ENCODE measurements at places on chromosomes 11 and 22.

- no peak for DNase-seq
These were observed 14.3 kb upstream of the ANKK1 start for GRCh38 chr11:113373306-113373705.

GRCh38 chr22:27318516-27318915 lies 483.0 kb downstream of the MN1 start:
- DNase-seq, result no peak

DNA sequence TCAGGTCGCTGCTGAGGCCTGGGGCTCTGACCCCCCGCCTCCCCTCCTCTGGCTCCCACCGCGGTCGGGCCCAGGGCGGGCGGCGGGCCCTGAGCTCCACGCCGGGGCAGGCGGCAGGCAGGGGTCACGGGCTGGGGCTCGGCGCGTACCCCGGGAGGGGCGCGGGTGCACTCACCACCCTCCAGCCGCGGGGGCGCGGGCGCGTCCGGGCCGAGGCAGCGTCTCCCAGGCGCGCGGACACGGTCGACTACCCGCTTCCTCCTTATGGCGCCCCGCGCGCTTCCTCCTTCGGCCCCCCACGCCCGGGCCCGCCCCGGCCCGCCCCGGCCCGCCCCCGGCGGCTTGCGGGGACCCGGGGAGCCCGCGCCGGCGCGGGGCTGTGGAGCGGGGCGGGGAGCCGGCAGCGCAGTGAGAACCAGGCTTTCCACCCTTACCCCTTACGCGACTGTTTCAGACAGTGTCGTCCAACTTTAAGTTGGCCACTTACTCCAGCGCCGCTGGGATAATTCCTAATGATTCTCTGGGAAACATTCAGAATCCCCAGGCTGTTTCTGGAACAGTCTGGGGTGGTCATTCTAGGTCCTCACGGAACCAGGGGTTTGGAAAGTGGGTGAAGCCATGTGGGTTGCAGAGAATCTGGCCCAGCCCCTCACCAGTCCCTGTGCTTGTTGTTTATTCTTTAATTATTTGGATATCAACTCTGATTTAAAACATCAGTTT lies at the start of gene BID:
BID (minus strand) TSS at position 264 of the 720 bp plus-strand sequence. CDS start 24,353 bp downstream, outside the sequence.
- DNase-seq, result no peak

DNA sequence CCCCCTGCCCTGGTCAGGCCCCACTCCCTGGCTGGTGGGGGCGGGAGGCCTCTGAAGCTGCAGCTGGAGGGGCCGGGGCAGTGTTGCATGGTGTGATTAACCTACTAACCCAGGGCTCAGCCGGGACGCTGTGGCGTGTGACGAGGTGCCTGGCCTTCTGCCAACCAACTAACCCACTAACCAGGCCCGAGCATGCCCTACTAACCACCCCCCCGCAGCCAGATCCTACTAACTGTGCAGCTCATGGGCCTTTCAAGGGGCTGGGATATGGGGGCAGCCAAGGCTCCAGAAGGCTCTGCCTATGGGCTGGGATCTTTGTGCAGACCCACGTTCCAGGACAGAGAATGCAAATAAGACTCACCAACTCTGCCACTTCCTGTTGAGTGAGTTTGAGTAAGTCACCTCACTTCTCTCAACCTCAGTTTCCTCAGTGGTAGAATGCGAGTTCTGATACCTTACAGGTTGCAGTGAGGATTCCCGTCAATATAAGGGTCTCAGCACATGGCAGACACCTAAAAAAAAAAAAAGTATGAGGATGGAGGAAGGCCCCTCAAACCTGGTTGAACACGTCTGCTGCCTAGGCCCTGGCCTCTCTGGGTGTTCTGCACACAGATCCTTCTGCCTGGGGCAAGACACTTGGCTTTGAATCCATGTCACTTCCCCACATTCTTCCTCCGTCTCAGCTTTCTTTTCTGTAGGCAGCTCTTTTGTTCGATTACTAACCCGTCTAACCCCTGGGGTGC lies 14.1 kb downstream of the MIAT start:
- no peak for DNase-seq

- no peak for DNase-seq
These were observed 11.5 kb upstream of the IGSF9B start for GRCh38 chr11:133968300-133968699.

DNA sequence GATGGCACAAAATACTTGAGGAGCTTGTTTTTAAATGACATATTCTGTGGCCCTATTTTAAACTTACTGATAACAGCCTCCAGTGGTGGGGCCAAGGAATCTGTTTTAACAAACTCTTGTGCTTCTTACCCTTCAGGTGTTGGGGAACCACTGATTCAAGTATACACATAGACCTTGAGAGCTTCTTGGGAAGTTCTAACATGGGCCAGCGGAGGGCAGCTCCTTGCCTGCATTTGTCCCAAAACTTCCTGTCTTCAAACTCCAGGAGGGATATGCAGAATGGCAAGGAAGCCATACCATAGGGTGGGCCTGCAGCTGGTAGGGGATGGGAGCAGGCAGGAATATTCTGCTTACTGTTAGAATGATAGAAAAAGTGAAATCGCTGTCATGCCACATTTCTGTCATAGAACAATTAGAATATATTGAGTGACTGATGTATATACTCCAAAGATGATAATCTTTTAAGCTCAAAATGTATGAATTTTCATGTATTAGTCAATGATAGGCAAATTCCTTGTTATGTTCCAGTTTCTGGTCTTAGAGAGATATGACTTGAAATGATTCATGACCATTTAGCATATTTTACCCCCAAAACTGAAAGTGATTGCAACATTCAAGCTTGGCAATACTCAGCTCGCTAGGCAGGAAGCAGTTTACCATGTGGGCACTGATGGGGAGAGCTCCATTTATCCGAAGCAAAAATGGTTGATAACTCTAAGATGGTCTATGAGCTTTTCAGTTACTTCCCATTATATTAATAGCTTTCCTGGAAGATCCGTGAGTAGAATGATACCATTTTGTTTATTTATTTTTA lies 9.2 kb downstream of the EXT2 start:
- no peak for DNase-seq

GRCh38 chr11:108007819-108008218 lies 879 bp upstream of the CUL5 start:
- no peak for DNase-seq

DNA sequence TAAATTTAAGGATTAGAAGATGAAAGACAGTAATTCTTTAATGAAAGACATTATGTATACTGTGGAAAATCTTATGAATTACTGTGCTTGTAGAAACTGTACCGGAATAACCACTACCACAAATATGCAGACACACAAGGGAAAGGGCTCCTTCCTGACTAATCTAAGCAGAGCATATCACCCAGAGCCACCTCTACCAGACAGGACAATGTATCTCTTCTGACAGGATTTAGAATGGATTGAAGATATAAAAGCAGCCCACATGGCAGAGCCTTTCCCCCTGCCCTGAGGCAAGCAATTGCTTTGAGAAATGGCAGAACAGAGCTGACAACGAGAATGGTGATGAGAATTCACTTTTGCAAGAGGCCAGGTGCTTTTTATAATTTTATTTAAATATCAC lies 144.1 kb downstream of the NOX4 start:
- no peak for DNase-seq

DNA sequence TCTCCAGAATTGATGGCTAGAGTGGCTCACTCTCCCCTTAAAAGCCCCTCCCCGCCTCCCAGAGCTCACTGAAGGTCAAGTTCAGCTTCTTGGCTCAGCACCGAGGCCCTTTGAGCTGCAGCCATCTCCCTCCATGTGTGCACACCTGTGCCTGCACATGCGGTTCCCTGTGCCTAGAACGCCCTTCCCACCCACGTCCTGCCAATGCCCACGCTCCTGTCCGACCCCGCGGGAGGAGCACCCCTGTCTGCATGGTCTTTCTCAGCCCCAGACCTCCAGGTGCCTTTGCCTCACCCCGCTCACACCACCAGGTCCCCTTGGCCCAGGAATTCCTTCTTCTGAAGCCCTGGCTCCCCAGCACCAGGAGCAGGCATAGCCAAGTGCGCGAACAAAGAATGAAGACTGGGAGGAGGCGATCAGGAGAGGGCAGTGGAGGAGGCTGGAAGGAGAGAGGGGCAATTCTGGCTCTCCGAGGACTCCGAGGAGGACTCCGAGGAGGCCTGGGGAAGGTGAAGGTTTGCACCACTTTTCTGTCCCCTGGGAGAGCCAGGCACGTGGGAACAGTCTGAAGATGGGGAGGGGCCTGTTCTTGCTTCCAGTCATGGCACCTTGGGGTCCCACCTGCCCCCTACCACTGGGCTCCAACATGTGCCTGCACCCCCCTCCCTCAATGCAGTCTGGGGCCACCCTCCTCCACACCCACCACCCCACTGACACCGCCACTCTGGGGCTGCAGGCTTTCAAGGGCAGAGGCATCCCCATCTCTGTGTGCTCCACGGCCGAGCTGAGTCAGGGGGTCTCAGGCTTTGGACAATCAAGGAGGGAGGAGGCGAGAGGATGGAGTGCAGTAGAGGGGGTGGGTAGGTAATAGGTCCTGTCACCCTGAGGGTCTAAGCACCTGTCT lies 17.7 kb downstream of the IGF2 start:
- no peak for DNase-seq
